ENCODE measurements at places on chromosomes 5 and 9.

DNA sequence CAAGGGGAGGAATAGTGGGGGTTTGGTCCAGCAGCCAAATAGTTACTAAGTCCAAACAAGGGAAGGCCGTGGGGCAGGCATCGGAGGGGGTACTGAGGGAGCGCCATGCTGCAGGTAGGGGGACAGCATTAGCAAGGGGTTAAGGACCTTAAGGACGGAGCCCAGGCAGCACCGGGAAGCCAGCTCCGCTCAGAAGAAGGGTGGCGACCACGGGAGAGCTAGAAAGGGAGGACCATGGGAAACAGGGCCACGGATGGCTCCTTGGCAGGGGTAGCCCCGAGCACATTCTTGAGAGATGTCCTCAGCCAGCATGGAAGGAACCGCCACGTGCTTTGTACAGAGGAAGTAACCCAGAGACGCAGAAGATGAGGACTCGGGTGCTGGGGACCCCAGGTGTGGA is 76.2 kb upstream of the STXBP1 start:
- DNase-seq, result no peak

- DNase-seq, result no peak
Measured at GRCh38 chr5:4954048-4954447, 186.1 kb upstream of the ADAMTS16 start.

- DNase-seq, result no peak
Measured at GRCh38 chr5:174120401-174121005, 75.0 kb downstream of the NSG2 start.

DNA sequence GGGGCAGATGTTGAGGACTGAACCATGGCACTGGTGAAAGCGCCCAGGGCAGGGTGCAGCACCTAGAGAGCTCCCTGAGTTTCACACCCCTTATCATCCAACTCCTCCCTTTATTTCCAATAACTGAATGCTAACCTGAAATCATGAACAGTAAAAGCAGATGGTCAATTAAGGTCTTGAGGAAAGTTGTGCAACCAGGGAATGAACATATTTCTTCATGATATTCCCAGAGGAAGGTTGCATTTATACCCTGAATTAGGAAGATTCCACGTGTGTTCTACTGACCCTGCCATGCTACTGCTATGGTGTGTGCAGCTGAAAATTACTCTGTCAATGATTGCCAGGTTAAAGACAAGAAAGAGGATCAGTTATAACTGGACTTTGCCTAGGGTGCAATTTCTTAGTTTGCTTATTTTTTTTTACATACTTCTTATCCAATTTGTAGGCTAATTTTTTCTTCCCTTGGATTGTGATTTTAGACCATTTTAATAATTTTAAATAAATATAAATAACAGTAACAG is 319.8 kb downstream of the SEMA5A start:
- DNase-seq, result no peak

DNA sequence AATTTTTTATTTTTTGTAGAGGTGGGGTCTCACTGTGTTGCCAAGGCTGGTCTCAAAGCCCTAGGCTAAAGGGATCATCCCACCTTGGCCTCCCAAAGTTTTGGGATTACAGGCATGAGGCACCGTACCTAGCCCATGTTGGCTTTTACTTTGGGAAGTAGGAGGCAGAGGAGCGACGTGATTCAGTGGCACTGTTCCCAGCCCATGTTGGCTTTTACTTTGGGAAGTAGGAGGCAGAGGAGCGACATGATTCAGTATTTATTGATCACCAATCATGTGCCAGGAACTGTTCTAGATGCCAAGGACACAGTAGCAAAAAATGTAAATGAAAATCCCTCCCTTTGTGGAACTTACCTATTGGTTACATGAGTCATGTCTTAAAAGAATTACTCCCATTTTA is 18.3 kb downstream of the SNX24 start:
- no peak for DNase-seq

DNA sequence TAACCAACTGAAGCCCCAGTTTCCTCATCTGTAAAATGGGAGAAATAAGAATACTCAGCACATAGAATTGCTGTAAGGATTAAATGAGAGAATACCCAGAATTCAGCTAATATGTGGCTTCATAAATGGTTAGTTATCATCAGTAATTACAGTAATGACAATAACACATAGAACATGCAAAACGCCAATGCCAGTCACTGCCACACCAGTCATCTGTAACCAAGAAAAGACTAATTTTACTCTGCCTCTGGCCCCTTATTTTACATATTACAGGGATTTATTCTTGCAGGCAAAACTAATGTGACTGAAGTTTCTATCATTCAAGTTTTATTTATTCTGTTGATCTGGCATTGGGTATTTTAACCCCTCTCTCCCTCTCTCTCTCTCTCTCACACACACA is 46.5 kb downstream of the EBF1 start:
- DNase-seq, result no peak

- no peak for DNase-seq
Measured at GRCh38 chr5:38202741-38203140, 55.6 kb upstream of the EGFLAM start.

- no peak for DNase-seq
Measured at GRCh38 chr9:126000256-126000655, 253.1 kb downstream of the PBX3 start.

DNA sequence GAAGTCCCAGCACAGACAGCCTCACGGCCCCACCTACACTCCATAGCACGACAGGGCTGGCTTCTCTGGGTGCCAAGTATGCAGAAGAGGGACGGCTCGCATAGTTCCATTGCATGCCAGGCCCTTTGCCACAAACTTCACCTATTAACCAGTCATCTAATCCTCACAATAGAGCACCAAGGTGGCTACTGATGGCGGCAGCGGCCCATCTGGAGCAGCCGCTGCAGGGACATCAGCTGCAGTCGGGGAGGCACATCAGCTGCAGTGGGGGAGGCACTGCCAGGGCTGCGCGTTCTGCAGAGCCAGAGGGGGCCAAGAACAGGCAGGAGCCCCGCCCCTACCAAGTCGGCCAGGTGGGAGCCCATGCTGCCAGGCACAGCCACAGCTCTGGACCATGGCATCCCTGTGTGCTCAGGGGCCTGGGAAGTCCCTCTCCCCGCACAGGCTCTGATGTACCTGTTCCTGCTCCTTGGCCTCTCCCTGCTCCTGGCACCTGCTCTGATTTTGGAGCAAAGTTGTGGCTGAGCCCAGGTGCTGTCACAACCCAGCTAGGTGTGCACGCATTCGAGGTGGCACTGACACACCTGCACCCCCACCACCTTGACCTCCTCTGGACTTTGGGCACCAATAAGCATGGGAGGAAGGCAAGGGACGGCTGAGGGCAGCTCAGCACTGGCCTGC is 61.5 kb upstream of the SYNPO start:
- no peak for DNase-seq

- no peak for DNase-seq
Measured at GRCh38 chr5:126274076-126274762, 149.0 kb upstream of the GRAMD2B start.

DNA sequence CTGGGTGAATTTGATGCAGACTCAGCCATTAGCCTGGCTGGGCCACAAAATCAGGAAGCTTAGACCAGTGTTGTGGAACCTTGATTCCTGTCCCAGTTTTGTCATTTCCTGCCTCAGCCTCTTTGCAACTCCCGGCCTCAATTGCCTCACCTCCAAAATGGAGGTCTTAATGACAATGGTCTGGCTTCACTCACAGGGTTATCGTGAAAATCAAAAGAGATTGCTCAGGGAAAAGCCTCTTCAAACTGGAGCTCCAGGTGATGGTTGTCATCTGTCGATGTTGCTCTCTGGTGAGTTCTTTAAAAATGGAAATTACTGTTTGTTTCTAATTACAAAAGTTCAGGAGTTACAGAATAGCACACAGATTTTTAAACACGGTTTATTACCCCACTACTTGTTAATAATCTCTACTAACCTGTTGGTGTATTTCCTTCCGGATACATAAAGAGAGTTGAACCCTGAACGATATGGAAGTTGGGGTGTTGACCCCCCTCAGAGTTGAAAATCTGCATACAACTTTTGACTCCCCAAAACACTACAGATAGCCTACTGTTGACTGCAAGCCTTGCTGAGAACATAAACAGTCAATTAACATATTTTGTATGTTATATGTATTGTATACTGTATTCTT is 109.9 kb upstream of the CPEB4 start:
- DNase-seq, result no peak

DNA sequence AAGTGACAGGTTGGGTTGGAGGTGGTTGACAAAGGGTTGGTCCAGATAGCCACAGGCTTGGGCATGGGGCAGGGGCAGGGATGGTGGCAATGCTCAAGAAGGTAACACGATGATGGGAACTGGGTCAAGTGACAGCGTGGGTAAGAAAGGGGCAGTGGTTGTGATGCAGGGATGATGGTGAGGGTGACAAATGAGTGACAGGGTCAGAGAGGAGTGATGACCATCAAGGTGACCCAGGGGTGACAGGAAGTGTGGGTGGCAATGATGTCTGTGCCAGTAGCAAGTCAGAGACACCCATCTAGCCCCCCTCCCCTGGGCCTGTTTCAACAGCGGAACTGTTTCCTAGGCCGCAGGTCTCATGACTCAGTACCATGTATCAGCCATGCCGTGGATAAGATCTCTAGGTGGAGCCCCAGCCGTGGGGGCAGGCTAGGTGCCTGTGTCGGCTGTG is 20.5 kb downstream of the AQP3 start:
- no peak for DNase-seq

GRCh38 chr5:154937186-154937717 is 759 bp downstream of the GEMIN5 start:
- DNase-seq, result no peak

DNA sequence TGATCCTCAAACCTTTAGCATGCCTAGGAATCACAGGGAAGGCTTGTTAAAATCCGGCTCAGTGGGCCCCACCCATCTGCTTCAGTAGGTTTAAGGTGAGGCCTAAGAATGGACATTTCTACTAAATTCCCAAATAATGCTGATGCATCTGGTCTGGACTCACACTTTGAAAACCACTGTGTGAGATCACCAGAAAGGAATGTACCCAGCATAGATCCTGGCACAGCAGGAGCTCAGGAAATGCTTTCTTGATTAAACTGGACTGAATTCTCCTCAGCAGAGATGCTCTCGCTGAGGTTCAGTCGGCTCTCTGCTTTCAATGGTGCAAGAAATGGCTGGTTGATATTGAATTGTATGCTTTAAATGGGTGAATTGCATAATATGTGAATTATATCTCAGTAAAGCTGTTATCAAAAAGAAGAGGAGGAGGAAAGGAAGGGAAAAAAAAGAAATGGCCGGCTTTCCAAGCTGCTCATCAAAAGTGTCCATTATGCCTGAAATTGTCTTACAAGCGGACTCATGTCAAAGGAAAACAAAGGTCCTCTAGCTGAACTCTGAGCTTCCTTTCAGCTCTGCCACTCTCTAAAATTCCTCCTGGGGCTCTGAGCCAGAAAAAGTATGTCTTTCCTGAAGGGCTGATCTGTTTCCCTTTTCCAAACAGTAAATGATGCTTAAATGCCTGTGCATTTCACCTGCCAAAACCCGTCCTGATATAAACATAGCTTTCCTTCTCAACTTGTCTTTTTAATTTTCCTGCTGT is 77.6 kb upstream of the SAP30L start:
- no peak for DNase-seq

GRCh38 chr5:15249152-15249551 is 250.8 kb upstream of the FBXL7 start:
- no peak for DNase-seq

DNA sequence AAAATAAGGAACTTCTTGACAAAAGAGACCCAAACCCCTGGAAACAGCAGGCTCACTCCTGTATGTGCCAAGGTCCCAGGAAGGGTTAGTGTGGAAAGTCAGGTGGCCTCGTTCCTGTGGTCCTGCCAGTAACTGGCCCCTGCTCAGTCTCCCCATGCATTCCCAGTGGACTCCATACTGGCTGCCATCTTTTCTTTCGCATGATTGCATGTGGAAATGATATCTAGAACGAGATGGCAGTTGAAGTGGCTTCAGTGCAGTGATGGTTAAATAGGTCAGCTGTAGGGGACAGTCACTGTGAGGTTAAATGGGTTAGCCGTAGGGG is 30.4 kb downstream of the AHRR start:
- DNase-seq, result no peak

GRCh38 chr5:76849419-76850291 is at the start of gene S100Z:
S100Z (plus strand) TSS chr5:76850014; CDS start chr5:76875360, 25,346 bp downstream.
- no peak for DNase-seq

DNA sequence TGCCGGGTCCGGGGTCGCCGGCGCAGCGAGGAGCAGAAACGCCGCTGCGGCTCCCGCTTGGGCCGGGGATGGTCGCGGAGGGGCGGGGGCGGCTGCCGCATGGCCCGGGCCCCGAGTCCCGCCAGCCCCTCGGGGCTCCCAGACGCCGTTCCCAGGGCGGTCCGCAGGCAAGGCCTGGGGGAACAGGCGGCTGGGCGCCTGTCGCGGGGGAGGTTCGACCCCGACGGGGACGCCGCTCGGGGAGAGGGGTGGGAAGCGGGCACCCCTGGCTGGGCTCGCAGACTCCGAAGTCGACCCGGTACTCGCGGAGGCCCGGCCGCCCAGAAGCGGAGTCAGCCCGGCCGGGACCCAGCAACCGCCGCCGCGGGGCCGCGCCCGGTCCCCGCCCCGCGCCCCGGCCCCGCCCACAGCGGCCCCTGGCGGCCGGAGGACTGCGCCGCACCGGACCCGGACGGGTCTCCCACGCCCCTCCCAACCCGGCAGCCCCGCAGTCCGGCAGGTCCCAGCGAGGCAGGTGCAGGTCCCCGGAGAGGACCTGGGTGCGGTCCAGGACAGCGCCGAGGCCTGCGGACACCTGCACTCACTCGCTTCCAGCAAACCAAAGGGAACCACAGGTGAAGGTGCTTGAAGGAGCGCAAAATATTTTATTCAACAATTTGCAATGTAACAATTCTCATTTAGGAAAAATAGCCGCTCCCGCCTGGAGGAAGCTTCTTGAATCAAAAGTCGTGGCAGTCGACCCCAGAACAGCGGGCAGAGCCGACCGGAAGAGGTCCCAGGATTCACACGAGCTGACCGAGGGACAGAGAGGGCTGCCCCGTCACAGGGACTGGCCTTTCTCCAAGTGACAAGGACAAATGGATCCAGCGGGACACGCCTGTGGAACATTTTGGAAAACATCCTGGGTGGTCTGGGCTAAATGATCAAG is at the start of gene INPP5E:
Gene INPP5E, minus strand, starts transcription at position 365 of the 928 bp plus-strand sequence. CDS start 426 bp downstream, outside the sequence.
- DNase-seq, result peak; percentile 89

- DNase-seq, result no peak
Measured at GRCh38 chr5:163079618-163080017, 357.8 kb upstream of the CCNG1 start.

DNA sequence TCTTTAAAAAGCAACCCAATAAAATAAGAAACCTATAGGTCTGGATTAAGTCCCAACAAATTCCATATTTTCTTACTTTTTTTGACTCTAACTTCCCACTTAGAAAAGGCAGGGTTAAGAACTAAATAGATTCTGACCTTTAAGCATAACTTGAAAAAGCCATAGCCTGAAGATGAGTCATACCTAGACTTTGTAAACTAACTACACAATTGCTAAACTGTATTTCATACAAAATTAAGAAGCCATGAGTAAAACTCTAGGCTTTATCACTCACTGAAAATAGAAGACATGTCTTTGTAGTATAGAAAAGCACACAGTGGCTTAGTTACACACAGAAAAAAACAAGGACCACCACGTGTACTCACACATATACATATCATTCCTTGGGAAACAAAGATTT is 51.5 kb downstream of the MLLT3 start:
- DNase-seq, result no peak

GRCh38 chr9:114053246-114054005 is 24.7 kb downstream of the AMBP start:
- DNase-seq, result peak; percentile 59

GRCh38 chr9:33161589-33162132 is 5.5 kb downstream of the B4GALT1 start:
- no peak for DNase-seq

All from cerebellum (tissue), 4 donors.